Activated CD4-positive, CD25-positive, alpha-beta regulatory T cell (primary cell): ENCODE measurements at places on chromosomes 12 and 14.

- DNase-seq, result no peak
Measured at GRCh38 chr14:30078811-30079402, 151.3 kb upstream of the PRKD1 start.

DNA sequence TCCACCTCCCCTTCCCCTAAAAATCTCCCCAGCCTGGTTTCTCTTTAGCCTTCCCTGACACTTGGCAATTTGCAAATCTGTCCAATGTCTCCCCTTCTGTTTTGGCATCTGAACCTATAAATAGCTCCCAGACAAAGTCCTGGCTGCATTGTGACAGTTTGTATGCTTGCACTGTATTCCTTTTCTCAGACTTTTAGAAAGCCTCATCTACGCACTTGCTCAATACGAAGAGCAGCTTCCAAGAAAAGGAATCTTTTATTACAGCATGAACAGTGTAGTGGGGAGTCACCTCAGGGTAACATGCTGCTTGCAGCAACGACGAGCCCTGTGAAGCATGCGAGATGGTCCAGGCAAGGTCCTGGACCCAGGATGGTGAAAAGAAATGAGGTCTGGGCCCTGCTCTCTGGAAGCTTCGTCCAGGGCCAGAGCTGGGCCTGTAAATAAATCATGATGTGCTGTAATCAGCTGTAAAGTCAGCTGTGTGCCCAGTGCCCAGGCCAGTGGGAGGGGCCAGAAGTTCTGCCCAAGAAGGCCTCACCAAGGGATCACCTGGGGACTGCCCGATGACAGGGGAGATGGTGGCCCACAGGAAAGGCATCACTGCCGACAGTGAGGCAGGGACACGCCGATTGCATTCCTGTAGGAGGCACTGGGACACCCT lies 88.3 kb downstream of the RIN3 start:
- DNase-seq, result no peak

- no peak for DNase-seq
Measured at GRCh38 chr12:123024819-123025391, 44.4 kb downstream of the ARL6IP4 start.

DNA sequence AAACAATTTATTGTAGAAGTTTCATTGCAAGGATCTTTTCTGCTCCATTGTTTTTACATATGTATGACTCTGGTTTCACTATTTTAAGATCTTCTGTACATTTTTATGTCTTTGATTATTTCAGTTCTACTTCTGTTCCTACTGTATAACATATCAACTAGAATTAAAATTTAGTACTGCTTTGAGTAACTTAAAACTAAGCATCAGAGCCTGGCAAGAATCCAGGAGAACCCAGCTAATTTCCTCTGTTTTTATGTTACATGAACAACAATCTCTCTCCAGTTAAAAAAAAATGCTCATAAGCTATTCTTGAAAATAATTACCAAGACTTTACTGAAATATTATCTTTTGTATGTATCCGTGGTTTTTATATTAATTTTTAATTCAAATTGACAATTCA lies 370.7 kb downstream of the TMTC2 start:
- no peak for DNase-seq
